ENCODE measurements at places on chromosomes 12 and 14.
A peak's percentile ranks its signal among the peaks of the same experiment; 100 is the strongest.

- DNase-seq = no peak
Measured at GRCh38 chr14:70011708-70012107, 132.5 kb downstream of the SMOC1 start.

- DNase-seq = no peak
Measured at GRCh38 chr14:35532783-35533356, 1.1 kb upstream of the INSM2 start.

GRCh38 chr12:122960193-122960569 lies 6.1 kb downstream of the ABCB9 start:
- DNase-seq = no peak

GRCh38 chr12:56224102-56224701 lies at the start of gene NABP2:
TSS of gene NABP2 (plus strand) at chr12:56224342. CDS start at chr12:56224857, 515 bp downstream.
- peak; percentile 88 for DNase-seq

DNA sequence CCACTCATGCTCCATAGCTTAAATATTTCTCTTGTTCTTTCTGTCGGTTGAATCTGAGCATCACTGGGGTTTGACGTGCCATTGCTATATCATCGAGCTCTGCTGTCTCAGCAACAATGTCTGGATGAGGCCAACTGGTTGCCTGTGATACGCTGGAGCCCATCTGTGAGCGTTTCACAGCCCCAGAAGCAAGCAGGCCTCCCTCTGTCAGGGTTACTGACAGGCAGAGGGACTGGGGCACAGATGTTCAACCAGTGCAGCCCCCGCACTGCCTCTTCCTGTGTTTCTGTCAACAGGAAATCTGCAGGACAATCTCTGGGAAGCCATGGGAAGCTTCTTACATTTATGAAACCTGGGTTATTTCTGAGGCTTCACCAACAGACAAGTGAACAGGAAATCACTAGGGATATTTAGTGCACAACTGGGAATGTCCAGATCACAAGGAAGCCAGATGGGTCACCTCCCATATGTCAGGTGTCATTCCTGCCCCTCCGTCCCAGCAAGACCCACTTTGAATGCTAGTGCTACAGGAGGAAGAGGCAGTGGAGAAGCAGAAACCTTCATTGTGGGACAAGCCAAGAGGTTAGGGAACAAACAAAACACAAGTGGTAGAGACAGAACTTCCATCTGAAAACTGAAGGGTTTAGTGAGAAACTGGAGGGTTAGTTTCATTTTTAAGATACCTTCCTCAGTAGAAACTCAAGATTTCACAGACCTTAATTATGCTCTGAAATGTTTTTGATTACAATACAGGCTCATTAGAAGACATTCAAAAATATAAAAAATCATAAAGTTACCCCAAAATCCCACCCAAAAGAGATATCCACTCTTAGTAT lies 24.1 kb downstream of the DMAC2L start:
- no peak for DNase-seq
